ENCODE measurements at places on chromosomes 2 and 18. TPM values are rescaled to one million over a fixed set of nuclear protein-coding genes. Genes with fewer than 3 reads are reported as not detected.

SKA1 gene
- total RNA-seq, result 0.10 TPM

CTLA4 gene
- total RNA-seq, result not detected

GCKR gene
- not detected for total RNA-seq

LONRF2 gene
- not detected for total RNA-seq

TEX44 gene
- total RNA-seq, result not detected

CNGA3 gene
- total RNA-seq, result 0.10 TPM

RGPD6 gene
- 12.7 TPM for total RNA-seq

SCN7A gene
- total RNA-seq, result 0.16 TPM

SP140 gene
- 0.80 TPM for total RNA-seq

ZNF385B gene
- total RNA-seq, result 1.2 TPM

GPBAR1 gene
- 1.1 TPM for total RNA-seq

DNA sequence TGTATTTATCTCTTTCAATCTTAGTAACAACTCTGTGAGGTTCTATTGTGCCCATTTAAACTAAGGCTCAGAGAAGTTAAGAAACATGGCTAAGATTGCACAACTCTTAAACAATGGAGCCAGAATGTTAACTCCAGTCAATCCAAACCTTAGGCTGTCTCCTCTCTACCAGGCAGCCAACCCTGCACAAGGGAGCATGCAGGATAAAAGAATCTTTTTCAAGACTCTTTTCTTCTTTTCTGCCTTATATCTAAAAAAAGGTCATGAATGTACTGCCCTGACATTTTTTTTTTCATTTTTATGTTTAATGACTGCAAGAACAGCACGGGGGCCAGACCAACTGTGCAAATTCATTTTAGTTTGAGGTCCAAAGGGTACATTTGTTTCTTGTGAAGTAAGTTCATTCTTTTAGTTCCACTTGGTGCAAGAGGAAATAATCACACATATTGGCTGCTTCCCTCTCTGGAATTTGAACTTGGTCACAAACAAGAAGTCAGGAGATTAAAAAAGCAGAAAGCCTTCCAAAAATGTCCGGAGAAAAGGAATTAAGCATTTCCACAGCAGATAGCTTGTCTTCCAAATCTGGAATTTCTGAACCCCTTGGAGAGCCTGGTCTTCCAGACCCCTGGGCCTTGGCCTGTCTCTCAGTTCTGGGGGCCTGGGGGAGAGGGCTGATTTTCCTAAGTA lies 96.0 kb upstream of the RIOK3 start:
- peak; percentile 38 for DNase-seq

DNA sequence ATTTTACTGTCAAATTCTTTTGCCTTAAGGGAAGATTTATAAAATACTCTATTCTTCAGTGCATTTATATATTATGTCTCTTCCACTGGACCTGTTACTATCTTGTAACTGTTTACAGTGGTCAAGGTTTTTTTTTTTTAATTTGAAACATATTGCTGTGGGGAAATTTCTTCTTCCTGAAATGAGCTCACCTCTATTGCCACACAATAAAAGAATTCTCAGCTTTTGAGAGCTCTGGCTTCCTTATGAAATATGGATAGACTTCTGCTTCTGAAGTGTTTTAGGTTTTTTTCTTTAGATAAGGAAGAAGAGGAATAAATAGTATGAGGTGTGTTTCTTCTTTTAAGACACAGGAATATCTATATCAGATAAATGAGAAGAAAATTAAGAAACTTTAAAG lies 7.7 kb downstream of the VRK2 start:
- DNase-seq, result no peak

DNA sequence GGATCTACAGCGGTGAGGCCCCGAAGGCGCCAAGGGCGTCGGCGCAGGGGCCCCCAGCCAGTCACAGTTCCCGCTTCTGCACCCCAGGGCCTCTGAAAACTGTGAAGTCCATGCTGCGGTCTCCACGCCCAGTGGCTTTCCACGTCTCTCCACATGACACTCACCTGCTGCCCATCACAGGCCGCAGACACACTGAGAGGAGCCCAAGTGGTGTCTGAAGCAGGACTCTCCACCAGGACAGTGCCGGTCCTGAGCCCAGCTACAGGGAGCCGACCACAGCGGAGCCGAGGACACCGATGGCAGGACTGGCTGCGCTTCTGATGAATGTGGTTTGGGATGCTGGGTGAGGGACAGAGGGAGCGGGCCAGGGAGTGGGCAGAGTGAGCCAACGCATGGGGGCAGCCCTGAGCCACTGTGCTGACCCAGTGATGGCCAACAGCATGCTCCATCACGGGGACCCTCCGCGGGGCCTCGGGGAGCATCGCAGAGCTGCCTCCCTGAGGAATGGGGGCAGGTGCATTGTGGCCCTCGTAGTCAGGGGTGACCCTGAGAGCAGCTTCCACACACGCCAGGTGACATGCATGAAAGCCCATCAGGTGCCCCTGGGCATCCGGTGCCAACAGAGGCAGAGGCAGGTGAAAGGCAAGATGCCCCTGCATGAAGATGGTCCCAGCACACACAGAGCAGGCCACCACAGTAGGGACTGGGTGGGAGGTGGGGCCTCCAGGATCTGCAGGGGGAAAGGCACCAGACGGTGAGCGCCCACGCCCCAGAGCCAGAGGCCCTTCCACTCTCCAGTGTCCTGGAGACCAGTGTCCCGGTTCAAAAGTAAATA lies 116.6 kb downstream of the HDAC4 start:
- DNase-seq, result no peak

DNA sequence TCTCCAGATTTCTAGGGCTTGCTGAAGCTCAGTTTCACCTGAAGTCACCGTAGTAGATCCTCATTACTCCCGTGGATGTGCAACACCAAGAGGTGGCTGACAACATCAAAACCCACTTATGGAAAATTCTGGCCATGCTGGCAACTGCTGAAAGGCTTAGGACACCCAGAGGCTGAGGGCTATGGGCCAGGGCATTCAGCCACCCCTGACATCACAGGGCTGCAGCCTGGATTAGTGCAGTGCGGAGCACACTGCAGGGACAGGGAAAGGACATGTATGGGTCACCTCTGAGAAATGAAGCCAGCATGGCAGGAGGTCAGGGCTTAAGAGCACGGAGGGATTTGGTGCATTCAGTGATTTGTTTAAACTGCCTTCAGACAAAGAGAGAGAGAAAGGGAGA lies 300.6 kb downstream of the TDRD15 start:
- no peak for DNase-seq

DNA sequence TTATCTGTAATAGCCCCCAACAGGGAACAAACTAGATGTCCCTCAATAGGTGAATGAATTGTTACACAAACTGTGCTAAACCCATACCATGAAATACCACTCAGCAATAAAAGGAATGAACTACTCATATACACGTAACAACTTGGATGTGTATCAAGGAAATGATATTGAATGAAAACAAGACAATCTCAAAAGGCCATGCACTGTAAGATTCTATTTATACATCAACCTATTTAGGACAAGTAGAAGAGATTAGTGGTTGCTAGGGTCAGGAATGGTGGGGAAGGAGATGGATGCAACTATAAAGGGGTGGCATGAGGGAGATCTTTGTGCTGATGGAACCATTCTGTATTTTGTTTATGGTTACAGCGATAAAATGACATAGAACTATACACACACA lies 47.1 kb downstream of the KANSL3 start:
- no peak for DNase-seq

DNA sequence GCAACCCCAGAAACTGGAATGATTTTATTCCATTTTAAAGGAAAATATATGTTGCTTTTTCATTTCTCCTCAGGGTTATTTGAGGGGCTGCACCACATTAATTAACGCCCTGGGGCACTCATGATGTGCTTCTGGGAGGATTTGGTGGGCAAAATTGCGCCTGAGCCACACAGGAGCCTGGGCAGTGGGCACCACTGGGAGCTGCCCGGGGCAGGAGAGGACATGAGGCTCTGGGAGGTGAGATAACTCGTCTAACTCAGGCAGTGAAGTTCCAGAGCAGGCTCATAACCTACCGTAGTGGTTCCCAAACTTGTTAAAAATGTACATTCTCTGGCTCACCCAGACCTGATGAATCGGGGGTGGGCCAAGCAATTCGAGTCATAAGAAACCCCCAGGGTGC lies 68.3 kb downstream of the EDAR start:
- DNase-seq, result no peak

DNA sequence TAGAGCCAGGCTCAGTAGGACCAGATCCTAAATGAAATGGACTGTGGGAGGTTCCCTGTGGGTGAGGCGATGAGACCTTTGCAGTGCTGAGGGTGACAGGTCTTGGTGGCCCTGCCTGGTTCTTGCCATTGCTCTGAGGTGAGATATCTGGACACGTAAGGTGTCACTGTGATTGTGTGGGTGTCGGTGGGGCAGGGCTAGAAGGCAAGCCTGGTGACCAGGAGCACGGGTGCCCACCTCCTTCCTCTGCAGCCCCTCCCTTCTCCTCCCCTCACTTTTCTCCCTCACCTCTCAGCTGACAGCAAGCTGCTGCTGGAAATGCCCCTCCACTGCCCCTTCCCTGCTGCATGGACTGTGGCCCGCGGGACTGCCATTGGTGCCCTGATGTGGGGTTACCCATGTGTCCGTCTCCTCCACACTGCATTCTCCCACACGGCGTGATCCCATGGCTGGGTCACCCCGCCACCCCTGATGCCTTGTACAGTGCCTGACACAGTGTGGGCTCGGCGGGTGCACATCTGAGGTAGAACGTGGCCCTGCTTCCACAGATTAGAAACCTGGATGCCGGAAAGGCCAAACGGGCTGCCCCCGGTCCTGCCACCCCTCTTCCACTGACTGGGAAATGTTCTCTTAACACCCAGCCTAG lies 55.6 kb upstream of the FOSL2 start:
- no peak for DNase-seq

GRCh38 chr18:9709304-9709877 lies 1.3 kb downstream of the RAB31 start:
- DNase-seq, result no peak

DNA sequence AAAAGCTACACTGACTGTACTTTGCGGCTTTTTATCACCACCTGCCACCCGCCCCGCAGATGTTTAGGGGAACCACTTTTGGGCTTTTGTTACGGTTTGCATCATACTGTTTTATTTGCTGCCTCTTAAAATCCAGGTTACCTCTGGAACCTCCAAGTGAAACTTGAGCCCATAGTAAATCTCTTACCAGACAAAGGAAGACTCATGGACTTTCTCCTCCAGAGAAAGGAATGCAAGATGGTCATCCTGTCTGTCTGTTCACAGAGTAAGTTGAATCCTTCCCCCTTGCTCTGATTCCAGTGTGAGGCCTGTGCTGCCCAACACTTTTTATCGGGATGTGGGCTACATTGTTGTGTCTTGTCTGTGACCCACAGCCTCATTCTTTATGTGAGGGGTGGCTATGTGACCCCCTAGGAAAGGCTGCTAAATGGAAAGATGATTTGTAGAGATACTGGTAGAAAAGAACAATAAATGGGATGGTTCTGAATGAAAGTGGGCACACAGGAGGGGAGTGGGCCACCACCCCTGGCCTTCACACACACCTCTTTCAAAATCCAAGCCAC lies 23.3 kb downstream of the RMC1 start:
- no peak for DNase-seq

DNA sequence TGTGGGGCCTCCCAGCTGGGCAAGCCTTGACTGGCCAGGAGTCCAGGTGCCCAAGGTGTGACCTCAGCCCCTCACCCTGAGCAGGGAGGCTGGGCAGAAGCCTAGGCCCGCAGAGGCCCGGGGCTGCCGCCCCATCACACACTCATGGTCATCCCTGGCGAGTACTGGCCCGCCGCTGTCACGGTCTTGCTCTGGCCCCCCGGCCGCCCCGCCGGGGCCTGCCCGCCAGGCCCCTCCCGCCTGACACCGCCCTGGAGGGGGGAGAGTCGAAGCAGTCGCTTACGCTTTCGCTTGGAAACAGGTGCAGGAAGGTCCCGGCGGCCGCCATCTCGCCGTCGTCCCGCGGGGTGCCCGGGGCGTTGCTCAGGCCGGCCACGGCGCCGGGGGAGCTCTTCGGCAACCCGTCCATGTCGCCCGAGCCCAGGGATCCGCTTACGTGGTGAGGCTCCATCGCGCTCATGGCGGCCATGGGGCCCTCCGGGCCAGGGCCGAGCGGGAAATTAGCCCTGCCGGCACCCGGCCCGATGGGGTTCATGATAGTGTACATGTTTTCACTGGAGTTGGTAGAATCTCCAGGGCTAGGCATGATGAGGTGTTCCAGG lies 26.6 kb upstream of the ANKRD62 start:
- no peak for DNase-seq

DNA sequence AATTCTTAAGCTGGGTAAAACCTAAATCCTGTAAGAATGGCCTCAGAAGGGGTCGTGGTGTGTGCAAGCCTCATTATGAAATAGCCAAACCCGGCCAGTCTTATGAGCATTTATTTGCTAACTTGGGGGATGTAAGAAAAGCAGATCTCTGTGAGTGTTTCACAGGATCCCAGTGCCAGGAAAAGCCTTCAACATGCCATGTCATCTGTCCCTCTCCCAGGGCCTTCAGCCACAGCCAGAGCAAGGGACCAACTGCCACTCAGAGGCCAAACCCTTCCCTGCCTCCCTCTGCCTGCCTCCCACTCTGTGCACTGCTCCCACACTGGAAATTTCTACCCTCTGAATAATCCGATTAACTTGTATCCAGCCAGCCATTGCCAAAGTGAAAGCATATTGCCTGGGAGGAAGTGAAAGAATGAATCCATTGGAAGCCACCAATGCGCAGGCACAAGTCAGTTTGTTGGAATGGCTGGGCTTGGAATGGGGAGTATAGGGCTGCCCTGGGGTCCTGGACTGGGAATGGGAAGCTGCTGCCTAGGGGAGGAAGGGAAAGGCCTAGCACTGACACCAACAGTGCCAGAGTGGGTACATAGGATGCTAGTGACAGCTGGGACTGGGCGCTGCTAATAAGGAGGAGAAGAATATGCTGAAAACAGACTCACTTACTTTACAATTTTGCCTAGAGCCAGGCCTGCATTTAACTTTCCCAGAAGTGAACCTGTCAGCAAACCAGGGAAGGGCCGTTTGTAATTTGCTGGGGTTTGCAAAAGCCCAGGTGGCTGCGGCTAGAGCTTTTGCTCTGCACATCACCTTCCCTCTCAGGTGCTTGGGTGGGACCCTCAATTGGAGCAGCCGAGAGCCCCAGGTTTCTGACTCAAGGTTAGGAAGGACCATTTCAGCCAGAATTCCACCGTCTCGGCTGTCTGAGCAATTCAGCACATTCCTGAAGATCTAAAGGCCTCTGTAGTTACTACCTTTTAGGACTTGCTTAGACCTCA lies 146.6 kb upstream of the NCK2 start:
- DNase-seq, result no peak

- peak; percentile 44 for DNase-seq
These were observed 26.0 kb upstream of the NOTO start for GRCh38 chr2:73176205-73176880.
